ENCODE measurements at places on chromosomes 1 and 21.

DNA sequence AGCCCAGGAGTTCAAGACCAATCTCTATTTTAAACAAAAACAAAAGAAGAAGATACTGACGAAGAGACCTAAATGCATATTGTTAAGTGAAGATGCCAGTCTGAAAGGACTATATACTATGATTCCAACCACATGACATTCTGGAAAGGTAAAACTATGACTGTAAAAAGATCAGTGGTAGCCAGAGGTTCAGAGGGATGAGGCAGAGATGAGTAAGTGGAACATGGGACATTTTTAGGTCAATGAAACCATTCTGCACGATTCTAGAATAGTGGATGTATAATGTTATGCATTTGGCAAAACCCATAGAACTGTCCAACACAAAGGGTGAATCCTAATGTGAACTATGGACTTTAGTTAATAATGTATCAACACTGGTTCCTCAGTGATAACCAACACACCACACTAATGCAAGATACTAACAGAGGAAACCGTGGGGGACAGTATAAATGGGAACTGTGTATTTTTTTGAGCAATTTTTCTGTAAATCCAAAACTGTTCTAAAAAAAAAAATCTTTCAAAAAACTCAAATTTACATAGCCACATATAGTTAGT, 8.2 kb downstream of the RC3H1 start:
- no peak for DNase-seq
- peaks cover 26% of the 10 kb centered on the region for H3K4me1 ChIP-seq
- H3K27ac ChIP-seq = no peak overlapping the region

- DNase-seq = no peak
- no peaks in the 10 kb centered on the region for H3K36me3 ChIP-seq
Measured at GRCh38 chr21:17671733-17672132, 59.0 kb upstream of the BTG3 start.

DNA sequence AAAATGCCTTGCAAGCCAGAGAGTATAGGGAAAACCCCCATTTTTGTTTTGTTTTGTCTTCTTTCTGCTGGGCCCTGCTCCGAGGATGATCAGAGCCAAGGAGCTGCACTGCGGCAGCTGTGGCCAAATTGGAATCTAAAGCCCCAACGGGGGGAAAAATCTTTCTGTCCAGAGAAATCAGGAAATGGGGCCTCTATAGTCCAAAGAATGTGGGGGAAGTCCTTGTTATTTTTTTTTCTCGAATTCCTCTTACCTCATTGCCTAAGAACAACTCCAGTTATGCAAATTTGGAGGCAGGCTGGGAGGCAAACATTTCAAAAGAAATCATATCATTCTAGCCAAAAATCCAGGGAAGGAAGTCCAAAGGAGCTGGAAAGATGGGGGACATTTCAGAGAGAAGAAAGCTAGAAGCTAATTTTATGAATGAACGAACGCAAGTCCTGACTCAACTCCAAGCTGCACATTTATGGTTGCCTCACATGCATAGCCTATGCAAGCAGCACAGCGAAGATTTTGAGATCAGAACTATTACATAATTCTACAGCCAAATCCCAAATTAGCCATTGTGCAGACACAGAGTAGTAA, 263.2 kb downstream of the KCTD3 start:
- no peak overlapping the region for H3K4me3 ChIP-seq
- DNase-seq = no peak
- no peaks in the 10 kb centered on the region for H3K36me3 ChIP-seq
- no peaks in the 10 kb centered on the region for H3K27me3 ChIP-seq

GRCh38 chr1:206828765-206829164, 36.7 kb upstream of the IL20 start:
- no peaks in the 10 kb centered on the region for H3K27me3 ChIP-seq
- DNase-seq = no peak
- H3K36me3 ChIP-seq = no peaks in the 10 kb centered on the region

- no peak for DNase-seq
- H3K4me1 ChIP-seq = peaks cover 17% of the 10 kb centered on the region
- peaks cover 19% of the 10 kb centered on the region for H3K27me3 ChIP-seq
- H3K27ac ChIP-seq = peak overlapping the region; percentile 6
- H3K4me3 ChIP-seq = no peak overlapping the region
Measured at GRCh38 chr1:33379631-33380354, 51.1 kb downstream of the PHC2 start.

DNA sequence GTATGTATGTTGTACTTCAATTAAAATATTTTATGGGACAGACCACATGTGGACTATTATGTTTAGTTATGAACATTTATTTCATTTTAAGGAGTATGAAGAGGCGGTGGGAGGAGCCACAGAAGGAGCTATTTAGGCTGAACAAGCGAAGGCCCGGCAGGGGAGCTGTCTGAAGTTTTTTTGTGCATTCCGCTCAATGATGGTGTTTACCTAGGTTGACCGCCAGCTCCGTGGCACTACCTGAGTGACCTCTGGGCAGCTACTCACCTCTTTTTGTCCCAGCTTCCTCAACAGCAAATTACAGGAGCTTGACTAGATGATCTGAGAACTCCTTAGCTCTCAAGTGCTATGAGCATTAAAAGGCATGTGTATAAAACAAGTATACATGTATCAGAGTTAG, 32.7 kb upstream of the C1orf198 start:
- H3K4me3 ChIP-seq = no peak overlapping the region
- no peak overlapping the region for H3K27ac ChIP-seq
- no peak for DNase-seq
- H3K4me1 ChIP-seq = no peaks in the 10 kb centered on the region
- no peaks in the 10 kb centered on the region for H3K27me3 ChIP-seq

- H3K27ac ChIP-seq = no peak overlapping the region
- DNase-seq = no peak
- H3K4me3 ChIP-seq = no peak overlapping the region
- peaks cover 10% of the 10 kb centered on the region for H3K4me1 ChIP-seq
Measured at GRCh38 chr1:162361349-162361748, 15.3 kb downstream of the SPATA46 start.

DNA sequence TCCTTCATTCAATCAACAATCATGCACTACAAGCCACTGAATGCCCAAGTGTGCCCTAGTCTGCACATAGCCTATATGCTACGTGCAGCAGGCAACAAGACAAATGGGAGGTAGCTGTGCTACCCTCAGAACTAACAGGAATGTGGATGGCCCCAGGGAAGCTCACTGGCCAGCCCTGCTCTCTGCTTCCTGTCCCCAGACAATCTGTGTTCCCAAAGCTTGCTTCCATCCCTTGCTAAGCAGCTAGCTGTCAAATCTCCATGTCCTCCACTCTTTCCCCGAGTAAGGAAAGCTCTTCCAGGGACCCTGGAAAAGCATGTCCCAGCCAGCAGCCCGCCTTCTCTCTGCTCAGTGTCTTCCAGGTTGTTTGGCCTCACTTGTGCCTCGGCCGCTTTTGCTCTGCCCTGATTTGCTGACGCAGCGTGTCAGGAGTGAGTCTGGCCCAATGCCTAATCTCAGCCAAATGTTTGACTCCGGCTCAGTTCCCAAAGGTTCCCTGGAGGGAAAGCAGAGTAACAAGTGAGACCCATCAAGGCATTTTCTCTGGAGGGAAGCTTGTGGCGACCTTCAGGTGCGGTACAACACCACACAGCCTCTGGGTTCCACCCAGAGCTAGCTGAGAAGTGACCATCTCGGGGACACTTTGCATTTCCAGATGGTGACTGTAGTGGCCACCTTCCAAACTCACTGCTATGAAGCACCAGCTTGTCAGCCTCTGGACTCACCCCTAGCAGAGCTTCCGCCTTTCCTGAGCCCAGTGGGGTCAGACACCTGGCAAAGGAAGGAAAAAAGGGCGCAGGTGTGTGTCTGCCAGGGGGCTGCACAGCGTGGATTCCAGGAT, 243.4 kb downstream of the RHOU start:
- H3K4me1 ChIP-seq = no peaks in the 10 kb centered on the region
- H3K27ac ChIP-seq = no peak overlapping the region
- no peak overlapping the region for H3K4me3 ChIP-seq
- no peak for DNase-seq
- no peaks in the 10 kb centered on the region for H3K36me3 ChIP-seq

DNA sequence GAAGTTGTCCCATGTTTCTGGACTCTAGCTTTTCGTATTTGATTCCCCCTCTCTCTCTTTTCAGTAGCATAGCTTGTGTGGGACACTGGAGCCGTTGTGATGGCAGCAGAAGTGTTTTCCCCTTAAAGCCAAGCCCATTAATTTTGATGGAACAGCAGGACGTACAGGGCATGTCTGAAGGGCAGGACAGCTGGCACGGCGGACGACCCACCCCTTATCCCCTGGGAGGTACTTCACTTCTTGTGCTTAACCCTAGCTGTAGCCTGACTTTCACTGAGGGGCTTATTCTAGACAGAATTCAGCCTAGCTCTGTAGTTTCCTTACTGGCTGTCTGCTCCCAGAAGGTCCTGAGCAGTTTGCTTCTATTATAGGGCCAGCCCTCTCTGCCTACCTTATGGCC, 8.6 kb upstream of the PPFIA4 start:
- peaks cover 35% of the 10 kb centered on the region for H3K36me3 ChIP-seq
- peaks cover 8% of the 10 kb centered on the region for H3K4me1 ChIP-seq
- DNase-seq = no peak
- no peak overlapping the region for H3K27ac ChIP-seq
- no peak overlapping the region for H3K4me3 ChIP-seq
- no peaks in the 10 kb centered on the region for H3K27me3 ChIP-seq

DNA sequence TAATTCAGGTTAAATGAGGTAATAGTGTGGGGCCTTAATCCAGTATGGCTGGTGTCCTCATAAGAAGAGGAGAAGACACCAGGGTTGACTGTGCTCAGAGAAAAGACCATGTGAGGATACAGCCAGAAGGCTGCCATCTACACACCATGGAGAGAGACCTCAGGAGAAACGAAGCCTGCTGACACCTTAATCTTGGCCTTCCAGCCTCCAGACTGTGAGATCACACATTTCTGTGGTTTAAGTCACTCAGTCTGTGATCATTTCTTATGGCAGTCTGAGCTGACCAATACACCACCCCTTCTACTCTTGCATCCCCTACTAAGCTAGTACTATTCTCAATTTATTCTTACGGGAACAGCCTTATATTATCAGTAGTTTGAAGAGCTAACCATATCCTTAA, 310.0 kb downstream of the ZP4 start:
- no peak overlapping the region for H3K27ac ChIP-seq
- H3K4me3 ChIP-seq = no peak overlapping the region

DNA sequence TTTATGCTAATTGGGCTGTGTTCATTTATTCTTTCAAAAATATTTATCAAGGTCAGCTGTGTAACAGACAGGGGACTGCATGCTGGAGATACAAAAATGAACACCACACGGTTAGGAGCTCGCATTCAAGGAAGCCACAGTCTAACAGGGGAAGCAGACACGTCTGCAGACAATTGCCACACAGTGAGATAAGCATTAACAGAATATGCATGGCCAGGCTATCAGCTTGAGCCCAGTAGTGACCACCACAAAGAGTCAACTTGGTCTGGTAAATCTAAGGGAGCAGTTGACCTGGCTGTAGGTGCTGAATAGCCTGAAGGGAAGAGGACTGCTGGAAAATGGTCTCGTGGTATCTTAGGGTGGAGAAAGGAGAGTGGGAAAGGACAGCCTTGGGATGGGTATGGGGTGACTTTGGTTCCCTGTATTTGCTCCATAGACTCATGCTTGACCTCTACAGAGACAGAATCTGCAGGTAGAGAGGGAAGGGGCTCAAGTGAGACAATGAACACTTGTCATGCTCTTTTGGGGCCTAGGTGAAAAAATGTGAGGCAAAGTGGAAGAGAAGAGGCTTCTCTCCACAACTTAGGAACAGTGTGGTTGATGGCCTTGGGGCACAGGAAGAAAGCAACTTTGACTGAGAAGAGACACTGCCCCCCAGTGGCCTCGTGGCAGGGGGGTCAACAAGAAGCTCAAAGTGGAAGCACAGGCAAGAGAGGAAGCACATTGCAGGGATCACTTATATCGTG, 7.6 kb upstream of the NPL start:
- H3K27ac ChIP-seq = no peak overlapping the region
- H3K4me3 ChIP-seq = no peak overlapping the region
- no peaks in the 10 kb centered on the region for H3K27me3 ChIP-seq
- H3K36me3 ChIP-seq = no peaks in the 10 kb centered on the region
- peaks cover 10% of the 10 kb centered on the region for H3K4me1 ChIP-seq
- DNase-seq = peak; percentile 49

DNA sequence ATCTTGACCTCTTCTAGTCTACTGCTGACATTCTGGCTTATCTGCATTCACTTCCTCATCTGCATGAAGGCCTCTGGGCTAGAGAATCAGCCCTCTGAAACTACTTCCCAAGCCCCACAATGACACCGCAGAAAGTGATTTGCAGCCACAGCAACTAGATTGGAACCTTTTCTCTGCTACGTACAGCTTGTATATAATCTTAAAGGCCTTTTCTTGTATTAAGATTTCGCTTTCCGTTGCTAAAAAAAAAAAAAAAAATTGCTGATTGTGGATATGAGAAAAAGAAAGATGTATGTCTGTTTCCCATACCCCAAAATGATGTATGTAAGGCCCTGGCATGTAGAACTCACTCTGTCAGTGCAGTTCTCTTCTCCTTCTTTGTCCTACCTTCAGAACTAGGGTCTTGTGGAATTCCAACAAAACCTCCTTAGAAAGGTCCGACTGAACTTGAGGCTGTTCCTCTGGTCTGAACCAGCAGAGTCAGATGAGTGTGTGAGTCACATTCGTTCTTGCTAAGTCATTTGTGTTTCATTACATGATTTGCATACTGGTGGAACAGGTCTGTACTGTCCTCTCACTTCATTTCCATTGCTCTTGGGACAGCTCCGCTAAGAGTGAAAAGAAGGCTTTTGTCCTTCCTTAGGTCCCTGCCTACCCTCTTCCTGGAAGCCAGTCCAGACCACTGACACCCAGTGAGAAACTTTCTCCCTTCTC, 62.7 kb downstream of the PLPP3 start:
- no peaks in the 10 kb centered on the region for H3K27me3 ChIP-seq
- peaks cover under 1% of the 10 kb centered on the region for H3K36me3 ChIP-seq
- H3K4me3 ChIP-seq = peak overlapping the region; percentile 46
- H3K27ac ChIP-seq = peak overlapping the region; percentile 80
- peak; percentile 35 for DNase-seq

DNA sequence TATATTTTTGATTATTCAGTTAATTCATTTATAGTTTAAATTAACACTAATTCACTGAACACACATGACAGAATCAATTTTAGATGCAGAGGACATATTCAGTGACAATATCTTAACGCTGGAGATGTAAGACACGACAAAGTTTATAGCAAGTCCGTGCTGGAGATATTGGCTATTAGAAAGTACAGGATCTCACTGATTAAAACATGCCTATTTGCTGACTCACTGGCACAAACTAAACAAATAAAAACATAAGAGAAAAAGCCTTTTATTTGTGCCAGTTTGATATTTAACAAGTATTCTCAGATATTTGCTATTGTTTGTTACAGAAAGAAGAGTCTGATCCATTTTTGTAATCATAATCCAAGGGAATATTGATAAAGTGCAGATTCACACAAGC, 1122.9 kb upstream of the B3GALT2 start:
- no peaks in the 10 kb centered on the region for H3K27me3 ChIP-seq
- H3K27ac ChIP-seq = no peak overlapping the region
- DNase-seq = no peak
- no peaks in the 10 kb centered on the region for H3K36me3 ChIP-seq
- no peak overlapping the region for H3K4me3 ChIP-seq

GRCh38 chr1:246255773-246256172, 251.3 kb downstream of the SMYD3 start:
- DNase-seq = no peak
- no peaks in the 10 kb centered on the region for H3K27me3 ChIP-seq
- H3K4me1 ChIP-seq = peaks cover 2% of the 10 kb centered on the region
